ENCODE measurements at places on chromosomes 2 and 18.

- DNase-seq, result no peak
Measured at GRCh38 chr18:34097312-34097711, 127.4 kb downstream of the NOL4 start.

- DNase-seq, result no peak
Measured at GRCh38 chr2:150119819-150120218, 367.6 kb downstream of the RND3 start.

GRCh38 chr2:219308142-219309101 is 779 bp downstream of the PTPRN start:
- no peak for DNase-seq

GRCh38 chr2:190695739-190696138 is 46.9 kb downstream of the NAB1 start:
- no peak for DNase-seq
